ENCODE measurements at places on chromosomes 2 and 18.

DNA sequence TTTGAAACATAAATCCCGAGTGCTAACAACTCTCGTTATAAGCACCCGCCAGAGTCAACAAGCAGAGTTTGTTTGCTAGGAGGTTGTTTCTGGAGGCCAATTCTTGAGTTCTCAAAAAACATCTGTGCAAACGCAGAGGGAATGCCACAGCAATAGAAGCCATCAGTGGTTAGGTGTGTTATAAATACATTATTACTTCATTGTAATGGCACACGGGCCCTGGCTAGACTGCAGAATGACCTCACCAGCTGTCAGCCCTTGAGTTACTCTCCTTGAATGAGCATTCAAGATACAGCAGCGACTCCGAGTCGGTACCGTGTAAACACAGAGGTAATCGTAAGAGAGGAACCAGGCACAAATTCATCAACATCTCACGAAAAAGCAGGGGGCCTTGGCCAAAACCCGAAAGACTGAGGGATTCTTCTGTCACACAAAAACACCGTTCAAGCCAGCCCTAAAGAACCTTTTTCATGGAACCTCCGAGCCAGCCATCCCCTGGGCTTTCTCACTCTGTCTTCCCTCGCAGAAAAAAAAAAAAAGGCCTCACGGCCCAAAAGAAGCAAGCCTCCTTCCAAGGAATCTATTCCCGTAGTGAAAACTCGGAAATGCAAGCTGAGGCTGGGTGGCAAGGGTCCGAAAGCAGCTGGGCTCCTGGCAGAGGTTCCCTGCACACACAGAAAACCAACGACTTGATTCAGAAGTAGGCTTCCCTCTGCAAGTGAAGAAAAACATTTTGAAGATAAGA lies 133.7 kb upstream of the MEIS1 start:
- DNase-seq = no peak

DNA sequence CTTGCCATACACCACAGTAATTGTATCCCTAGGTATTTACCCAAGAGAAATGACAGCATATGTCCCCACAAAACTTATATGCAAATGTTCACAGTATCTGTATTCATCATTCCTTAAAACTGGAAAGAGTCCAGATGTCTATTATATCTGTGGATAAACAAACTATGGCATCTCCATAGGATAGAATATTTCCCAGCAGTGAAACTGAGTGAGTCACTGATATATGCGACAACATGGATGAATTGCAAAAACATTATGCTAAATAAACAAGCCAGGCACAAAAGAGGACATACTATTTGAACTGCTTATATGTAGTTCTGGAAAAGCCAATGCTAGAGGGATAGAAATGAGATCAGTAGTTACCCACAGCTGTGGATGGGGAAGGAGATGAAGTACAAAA lies 359.4 kb upstream of the DSEL start:
- no peak for DNase-seq

DNA sequence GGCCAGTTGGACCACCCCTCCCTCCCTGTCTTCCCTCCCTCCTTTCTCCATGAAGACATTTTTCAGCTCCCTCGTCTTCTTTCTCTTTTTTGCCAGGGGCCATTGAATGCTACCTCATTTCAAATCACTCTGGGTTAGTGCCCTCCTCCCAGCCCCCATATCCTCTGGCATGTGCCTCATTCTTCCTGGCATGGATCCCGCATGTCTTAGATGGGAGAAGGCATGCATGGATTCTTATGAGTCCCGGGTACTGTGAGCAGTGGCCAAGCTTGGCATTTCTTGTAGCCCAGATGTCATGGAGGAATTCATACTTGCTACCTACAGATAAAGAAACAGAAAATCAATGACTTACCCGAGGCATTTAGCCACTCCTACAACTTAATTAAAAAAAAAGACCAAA lies 9.0 kb upstream of the HAAO start:
- no peak for DNase-seq

DNA sequence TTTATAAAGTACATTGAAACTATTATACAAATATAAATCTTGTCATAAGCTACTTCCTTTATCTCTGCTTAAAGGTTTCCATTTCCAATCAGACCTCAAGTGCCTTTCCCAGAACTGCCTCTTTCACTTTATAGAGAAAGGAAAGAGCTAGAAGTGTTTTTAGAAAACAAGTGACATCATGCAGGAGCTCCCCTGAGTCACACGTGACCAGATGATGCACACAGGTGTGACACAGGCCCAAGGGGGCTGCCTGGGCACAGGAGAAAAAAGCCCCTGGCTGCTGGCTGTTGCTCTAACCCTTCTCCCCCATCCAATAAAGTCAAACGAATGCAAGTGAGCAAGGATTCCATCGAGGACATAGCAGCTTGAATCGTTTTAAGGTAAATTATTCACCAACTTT lies 21.4 kb upstream of the SH3BP4 start:
- no peak for DNase-seq

GRCh38 chr2:101516823-101517690 lies 42.1 kb upstream of the RFX8 start:
- no peak for DNase-seq

- peak; percentile 76 for DNase-seq
These were observed 46.9 kb downstream of the DNMT3A start for GRCh38 chr2:25294573-25295462.

GRCh38 chr2:105652014-105652796 lies 92.5 kb upstream of the NCK2 start:
- no peak for DNase-seq

- no peak for DNase-seq
These were observed 345.9 kb upstream of the SPHKAP start for GRCh38 chr2:228527197-228527881.

DNA sequence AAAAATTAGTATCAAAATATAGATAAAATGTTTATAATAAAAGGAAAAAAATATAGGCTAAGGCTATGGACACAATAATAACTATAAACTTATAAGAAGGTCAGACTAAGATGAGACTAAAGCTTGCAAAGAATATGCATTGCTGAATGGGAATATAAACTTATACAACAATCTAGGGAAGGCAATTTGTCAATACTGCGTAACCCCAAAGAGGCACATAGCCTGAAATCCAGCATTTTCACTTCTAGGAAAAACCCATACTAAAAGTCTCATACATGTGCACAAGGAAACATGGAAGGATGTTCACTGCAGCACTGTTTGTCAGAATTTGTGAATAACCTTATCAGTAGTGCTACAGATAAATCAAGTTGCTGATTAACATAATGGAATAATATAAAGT lies 45.5 kb downstream of the FANCL start:
- no peak for DNase-seq

GRCh38 chr2:167708998-167709397 lies 538.4 kb downstream of the STK39 start:
- DNase-seq = no peak

DNA sequence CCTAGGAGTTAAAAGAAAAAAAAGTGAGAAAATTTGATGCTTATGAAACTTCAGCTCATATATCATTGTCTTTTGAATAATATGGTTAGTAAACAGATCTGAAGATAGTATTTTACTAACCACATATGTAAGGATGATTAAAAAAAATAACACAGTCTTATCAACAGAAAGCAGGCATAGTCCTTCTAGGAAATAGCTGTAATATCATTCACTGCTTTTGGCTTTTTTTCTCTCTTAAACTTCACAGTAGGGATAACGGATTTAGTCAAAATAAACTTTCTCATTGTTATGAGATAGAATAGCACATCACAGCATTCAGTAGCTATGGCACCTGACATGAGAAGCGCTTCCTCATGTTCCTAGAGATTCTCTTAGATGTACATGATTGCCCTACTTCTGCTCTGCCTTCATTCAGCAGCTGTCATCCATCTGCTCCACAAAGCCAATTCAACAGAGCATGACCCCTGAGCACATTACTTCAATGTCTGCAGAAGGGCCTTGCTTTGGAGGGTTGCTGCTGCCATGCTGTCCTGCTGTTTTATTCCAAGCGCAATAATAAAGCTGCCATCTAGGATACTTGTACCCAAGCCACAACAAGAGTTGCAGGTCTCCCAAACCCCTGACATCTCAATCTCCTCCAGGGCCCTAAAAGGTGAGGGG lies 67.0 kb downstream of the TTC21B start:
- no peak for DNase-seq

- DNase-seq = no peak
These were observed 35.2 kb downstream of the UXS1 start for GRCh38 chr2:106158871-106159270.

DNA sequence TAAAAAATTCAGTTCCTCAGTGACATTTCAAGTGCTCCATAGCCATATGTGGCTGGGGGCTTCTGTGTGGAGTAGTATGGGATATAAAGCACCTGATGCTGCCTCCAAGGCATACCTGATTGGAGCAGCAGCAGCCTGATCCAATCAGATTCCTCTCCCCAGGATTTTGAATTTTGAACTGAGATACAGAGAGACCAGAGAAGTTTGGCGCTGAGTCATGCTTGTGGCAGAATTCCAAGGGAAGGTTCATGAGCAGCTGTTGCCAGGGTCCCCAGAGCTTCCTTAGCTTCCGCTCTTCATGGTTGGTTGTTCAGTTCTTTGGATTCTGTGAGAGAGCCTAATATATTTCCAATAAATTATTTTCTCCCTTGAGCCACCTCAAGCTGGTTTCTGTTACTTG lies 29.0 kb upstream of the CFAP36 start:
- DNase-seq = peak; percentile 41

DNA sequence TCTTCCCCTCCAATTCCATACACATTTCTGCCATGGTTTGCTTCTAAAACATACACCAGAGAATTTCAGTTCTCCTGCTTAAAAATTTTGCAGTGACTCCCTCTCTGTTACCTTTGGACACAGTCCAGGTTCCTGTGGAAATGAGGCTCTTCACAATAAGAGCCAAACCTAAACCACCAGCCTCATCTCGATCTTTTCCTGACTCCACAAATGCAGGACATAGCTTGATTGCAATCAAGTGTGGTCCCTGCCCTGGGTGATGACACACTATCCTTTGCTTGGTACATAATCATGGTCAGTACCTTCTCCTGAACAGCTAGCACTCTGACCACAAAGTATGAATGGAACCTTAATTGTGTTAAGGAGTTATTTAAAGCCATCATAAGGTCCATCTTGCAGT lies 134.9 kb upstream of the CHAC2 start:
- DNase-seq = no peak

DNA sequence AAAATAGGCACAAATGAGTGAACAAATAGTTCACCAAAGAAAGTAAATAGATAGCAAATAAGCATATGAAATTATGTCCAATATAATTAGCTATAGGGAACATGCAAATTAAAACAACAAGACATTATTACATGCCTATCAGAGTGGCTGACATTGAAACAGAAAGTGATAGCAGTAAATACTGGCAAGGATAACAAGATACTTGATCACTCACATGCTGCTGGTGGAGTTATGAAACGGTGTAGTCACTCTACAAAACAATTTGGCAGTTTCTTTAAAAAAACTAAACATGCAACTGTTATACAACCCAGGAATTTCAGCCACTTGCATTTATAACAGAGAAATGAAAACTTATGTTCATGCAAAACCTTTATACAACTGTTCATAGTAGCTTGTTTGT lies 439.2 kb upstream of the ACVR2A start:
- DNase-seq = no peak

GRCh38 chr2:67070826-67071225 lies 326.3 kb upstream of the ETAA1 start:
- DNase-seq = no peak

- DNase-seq = peak; percentile 25
These were observed 260.6 kb upstream of the LINC00305 start for GRCh38 chr18:64409511-64409910.

- no peak for DNase-seq
These were observed 68.8 kb downstream of the DOK6 start for GRCh38 chr18:69469444-69469919.

DNA sequence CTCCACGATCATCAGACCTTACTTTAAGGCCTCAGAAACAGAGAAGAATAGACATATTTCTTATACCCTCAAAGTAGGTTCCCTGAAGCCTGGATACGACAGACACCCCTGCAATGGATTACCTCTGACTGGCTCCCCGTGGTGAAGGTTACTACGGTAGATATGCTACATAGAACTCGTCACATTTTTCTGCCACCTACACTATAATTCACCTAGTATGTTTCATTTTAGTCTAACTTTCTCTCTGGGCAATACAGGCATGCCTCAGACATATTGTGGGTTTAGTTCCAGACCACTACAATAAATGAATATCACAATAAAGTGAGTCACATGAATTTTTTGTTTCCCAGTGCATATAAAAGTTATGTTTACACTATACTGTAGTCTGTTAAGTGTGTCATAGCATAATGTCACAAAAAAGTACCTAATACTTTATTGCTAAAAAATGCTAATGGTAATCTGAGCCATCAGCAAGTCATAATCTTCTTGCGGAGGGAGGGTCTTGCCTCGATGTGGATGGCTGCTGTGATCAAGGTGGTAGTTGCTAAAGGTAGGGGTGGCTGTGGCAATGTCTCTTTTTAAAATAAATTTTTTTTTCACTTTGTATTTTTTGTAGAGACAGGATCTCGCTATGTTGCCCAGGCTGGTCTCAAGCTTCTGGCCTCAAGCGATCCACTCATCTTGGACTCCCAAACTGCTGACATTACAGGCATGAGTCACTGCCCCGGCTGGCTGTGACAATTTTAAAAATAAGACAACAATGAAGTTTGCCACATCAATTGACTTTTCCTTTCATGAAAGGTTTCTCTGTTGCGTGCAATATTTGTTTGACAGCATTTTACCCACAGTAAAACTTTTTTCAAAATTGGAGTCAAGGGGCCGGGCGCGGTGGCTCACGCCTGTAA lies 64.6 kb downstream of the TGIF1 start:
- no peak for DNase-seq

- peak; percentile 67 for DNase-seq
These were observed at the start of gene DOCK10 for GRCh38 chr2:225041851-225042799. DOCK10 (minus strand) TSS chr2:225042468; CDS start chr2:225042374, 94 bp downstream.

GRCh38 chr2:190578158-190579057 lies 43.9 kb upstream of the NEMP2 start:
- DNase-seq = peak; percentile 28

GRCh38 chr2:42905341-42906110 lies 113.1 kb upstream of the HAAO start:
- DNase-seq = no peak

- DNase-seq = no peak
These were observed 144.6 kb downstream of the QPCT start for GRCh38 chr2:37489041-37489456.

- no peak for DNase-seq
These were observed 17.9 kb downstream of the PLEKHA3 start for GRCh38 chr2:178498137-178498536.

GRCh38 chr18:8825273-8825672 lies 119.9 kb downstream of the MTCL1 start:
- DNase-seq = no peak

DNA sequence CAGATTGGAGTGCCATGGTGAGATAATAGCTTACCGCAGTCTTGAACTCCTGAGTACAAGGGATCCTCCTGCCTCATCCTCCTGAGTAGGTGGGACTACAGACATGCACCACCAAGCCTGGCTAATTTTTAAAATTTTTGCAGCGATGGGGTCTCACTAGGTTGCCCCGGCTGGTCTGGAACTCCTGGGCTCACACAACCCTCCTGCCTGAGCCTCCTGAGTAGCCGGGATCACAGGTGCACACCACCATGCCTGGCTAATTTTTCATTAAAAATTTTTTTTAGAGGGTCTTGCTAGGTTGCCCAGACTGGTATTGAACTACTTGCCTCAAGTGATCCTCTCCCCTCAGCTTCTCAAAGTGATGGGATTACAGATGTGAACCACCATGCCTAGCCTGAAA lies 27.8 kb downstream of the RAB31 start:
- DNase-seq = no peak

Data from pons (tissue), 1 donor.